ENCODE measurements at places on chromosomes 7 and 10.
A peak's percentile ranks its signal among the peaks of the same experiment; 100 is the strongest.

DNA sequence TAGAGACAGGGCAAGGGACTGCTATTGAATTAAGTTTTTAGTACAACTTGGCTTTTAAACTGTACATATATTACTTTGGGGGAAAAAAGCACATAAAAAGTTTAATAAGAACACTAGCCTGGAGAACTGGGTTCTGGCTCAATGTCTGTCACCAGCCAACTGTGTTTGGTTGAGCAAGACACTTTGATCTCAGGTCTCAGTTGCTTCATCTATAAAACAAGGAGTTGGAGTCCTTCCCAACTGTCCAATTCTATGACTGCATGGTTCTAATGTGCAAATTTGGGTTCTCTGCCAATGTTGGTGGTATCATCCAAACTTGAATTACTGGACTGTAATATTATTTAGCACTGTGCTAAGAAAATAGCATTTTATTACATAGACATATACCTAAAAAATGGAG is 50.3 kb downstream of the ATXN7L1 start:
- no peak for DNase-seq

- no peak for DNase-seq
Observed at GRCh38 chr7:11830582-11831155, 1.3 kb downstream of the THSD7A start.

- DNase-seq, result peak; percentile 74
Observed at GRCh38 chr10:25493122-25493893, 318.5 kb downstream of the GPR158 start.

GRCh38 chr7:147171013-147171391 is 1054.4 kb downstream of the CNTNAP2 start:
- DNase-seq, result no peak

GRCh38 chr7:46352004-46352954 is 431.2 kb upstream of the IGFBP3 start:
- peak; percentile 64 for DNase-seq

GRCh38 chr7:29968683-29969395 is 20.8 kb downstream of the SCRN1 start:
- peak; percentile 48 for DNase-seq

- no peak for DNase-seq
Observed at GRCh38 chr10:45442251-45442650, 68.2 kb downstream of the ALOX5 start.

DNA sequence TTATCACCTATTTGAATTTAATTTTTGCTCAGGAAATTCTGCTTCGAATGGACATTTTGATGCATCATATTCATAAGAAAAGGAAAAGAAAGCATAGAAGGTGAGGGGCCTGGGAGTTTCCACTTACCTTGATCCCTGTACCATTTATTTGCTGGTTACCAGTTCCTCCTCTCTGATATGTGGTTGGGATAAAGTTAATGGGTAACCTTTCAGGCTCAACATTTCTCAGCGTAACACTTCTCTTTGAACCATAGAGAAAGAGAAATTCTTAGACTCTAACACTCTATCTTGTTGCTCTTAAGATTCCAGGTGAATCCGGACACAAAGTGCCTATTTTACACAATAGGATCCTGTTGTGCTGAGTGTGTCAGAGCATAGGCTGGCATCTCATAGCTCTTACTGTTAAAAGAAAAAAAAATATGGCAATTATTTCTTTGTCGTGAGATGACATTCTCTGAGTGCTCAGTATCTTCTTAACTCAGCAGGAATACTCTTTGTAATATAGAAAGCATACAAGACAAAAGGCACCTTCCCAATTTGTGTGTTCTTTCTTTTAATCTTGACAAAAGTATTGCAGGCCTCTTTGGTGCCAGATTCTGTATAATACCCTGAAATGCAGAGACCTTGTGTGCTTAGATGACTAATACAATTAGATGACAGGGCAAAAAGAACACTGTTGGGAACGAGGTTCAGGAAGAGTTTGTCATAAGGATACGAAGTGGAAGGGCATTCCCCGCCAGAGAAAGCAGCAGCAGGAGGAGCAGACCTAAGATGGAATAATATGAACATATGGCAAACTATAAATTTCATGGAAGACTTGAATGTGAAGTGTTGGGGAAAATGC is 689.6 kb downstream of the NRG3 start:
- no peak for DNase-seq

- no peak for DNase-seq
Observed at GRCh38 chr7:117666031-117666430, 186.2 kb downstream of the CFTR start.
